Activated CD4-positive, alpha-beta T cell treated with anti-CD3 and anti-CD28 coated beads for 4 hours (primary cell): ENCODE measurements at places on chromosomes 5 and 9.

DNA sequence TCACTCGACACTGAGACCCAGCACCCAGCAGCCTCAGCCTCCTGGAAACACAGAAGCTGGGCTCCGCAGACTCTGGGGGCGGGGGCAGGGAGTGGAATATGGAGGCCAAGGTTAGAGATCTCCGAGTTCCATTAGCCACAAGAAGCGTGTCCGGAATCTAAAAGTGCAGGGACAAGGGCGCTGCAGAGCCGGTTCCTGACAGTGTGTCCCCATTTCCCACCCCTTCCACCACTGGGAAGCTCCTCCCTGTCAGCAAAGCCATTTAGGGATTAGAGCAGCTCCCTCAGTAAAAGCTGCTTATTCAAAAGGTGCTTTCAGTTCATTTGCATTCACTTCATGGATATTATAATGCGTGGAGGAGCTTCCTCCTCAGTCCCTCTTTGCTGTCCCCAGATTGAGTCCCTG, 74.1 kb upstream of the HSPA9 start:
- no peak for DNase-seq

DNA sequence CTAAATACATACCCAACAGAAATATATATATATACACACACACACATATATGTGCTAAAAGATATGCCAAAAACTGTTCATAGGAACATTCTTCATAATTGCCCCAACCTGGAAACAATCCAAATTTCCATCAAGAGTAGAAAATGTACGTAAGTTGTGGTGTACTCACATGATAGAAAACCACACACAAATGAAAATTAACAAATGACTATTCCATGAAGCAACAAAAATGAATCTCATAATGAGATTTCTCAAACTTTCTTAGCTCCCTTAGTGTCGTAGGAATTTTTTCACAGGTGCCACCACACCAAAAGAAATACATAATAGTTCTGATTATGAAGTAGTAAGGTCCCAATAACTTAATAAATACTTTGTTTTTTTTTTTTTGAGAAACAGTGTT, 7.8 kb downstream of the ATP10B start:
- no peak for DNase-seq

DNA sequence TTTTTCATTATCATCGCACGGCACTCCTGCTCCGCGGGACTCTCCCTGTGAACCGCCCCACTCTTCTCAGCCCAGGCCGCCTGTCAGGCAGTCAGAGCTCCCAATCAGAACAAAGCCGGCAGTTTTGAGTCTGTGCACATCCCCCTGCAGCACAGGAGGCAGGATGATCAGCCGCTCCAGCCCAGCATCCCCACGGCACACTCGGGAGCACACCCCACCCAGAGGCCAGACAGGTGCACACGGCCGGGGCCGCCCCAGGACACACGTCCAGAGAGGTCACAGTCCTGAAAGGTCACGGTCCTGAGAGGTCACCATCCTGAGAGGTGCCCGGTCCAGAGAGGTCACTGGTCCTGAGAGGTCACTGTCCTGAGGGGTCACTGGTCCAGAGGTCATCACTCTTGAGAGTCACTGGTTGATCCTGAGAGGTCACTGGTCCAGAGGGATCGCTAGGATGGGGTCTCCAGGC, 8.4 kb downstream of the TPPP start:
- no peak for DNase-seq

GRCh38 chr5:118224546-118224945, 763.8 kb downstream of the DTWD2 start:
- DNase-seq = no peak
